Fibroblast of villous mesenchyme (primary cell): ENCODE measurements at places on chromosomes 7 and 10.

GRCh38 chr7:121744877-121745276 lies 128.1 kb upstream of the PTPRZ1 start:
- DNase-seq, result no peak

DNA sequence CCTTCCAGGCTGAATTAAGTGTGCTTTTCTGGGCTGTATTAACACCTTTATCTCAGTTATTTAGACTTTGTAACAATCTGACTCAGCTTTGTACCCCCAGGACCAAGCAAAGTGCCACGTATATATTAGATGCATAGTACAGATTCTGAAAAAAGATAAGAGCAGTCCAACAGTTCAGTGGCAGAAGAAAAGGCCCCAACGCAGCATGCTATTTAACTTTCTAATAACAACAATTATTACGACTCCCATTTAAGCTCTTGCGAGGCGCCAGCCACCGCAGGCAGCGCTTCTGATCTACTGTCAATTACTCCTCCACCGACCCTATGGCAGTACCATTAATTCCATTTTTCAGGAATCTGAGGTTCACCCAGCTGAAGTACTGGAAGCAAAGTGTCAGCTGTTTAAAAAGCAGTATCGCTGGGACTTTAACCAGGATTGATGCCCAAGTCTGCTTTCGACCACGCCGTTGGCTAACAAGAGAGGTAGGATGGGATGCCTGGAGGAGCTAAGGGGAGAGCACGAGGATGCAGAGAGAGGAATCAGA lies 638 bp downstream of the LIPA start:
- no peak for DNase-seq

DNA sequence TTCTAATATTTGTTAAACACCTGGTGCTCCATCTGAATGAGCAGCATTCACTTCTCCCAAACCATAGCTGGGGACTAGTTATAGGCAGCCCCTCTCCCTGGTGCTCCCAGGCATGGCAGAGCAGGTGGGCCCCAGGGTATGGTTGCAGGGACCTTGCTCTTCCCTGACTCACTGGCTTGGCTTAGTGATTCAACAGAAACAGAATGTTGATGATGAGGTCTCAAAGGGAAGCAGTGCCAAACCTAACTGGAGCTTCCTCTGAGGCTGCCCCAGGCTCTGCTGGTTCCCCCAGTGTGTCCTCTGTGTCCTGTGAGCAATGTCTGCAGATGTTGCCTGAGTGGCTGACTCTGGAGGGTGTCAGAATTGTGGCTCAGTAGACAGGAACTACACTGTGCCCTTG lies 3.7 kb downstream of the GPR26 start:
- DNase-seq, result no peak

DNA sequence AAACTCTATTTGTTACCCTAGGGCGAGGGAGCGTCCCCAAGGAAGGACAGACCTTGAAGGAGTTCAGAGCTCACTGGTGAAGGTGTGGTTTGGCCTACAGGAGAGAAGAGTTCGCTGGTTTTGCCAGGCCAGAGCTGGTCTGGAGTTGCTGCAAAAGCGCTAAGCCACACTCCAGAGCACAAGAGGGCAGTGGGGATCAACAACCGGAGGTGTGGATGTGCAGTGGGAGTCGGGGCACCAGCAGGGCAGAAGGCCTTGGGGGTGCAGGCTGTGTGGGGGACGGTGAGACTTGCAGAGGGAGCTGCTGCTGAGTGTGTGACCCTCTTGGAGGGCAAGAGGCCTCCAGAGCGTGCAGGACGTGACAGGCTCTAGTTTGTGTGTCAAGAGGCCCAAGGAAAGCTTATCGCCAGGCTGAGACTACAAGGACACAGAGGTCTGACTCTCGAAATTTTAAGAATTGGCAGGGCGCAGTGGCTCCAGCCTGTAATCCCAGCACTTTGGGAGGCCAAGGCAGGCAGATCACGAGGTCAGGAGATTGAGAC lies 14.3 kb upstream of the CUL1 start:
- DNase-seq, result no peak

DNA sequence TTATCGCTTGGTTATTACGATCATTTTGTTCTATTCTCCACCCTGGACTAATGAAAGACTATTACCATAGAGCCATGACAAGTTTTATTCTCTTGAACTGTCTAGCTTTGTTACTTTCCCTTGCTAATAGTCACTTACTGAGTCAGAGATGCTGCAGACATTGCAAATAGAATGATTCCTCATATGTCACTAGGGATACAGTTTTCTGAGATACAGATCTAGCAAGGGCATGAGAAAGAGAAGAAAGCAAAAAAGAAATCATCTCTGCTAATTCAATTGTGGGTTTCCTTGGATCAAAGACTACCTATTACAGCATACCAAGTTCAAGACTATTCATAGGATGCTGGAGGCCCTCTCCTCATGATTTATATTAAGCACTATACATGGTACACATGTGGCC lies 204.3 kb downstream of the MBL2 start:
- no peak for DNase-seq

GRCh38 chr7:132575419-132575981 lies 770 bp downstream of the PLXNA4 start:
- peak; percentile 14 for DNase-seq

DNA sequence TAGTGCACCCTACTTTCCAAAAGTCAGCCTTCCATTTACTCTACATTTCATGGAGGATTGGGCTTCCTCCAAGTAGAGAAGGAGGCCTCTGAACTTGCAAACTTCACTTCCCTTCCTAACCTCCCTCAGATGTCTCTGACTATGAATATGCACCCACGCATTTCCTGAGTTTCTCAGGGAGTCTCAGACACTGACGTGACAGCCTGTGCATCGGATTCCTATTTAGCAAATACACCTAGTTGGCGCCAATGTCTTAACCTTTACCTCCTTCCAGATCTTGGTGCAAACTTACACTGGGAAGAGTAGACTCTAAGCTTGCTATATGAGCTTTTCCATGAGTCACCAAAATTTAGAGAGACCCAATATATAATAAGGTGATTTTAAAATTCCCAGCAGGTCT lies 920.1 kb upstream of the AUTS2 start:
- DNase-seq, result no peak

GRCh38 chr7:131656980-131657723 lies 100.7 kb upstream of the PODXL start:
- DNase-seq, result no peak

DNA sequence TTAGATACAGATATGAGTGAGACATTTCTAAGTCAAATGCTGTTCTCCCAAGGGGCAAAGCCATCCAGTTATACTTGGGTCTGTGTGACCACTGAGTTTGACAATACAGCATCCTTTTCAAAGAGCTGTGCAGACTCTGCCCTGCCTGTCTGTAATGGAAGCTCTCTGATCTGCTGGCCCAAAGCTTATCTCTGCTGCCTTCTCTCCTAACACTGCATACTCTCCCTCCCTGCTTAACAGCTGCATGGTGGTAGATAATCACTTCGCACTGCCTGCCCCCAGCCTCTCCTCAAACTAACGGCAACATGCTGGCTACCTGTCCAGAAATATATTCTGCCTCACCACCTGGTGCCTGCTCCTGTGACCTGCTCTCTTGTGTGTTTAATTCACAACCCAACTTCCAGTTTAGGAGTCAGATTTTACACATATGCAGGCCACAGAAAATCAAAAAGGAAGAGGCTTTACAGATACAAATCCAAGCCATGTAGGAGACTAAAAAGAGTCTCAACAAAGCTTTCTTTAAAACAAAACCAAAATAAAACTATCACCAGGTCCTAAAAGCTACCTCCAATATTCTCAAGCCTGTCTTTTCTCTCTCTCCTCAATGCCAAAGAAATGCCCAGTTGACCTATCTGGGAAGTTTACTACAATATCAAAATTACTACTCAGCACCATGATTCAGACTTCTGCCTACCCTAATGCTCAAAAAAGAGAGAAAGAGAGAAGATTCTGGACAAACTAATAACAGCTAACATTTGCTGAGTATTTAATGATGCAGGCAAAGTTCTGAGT lies 145.6 kb downstream of the RELN start:
- no peak for DNase-seq

DNA sequence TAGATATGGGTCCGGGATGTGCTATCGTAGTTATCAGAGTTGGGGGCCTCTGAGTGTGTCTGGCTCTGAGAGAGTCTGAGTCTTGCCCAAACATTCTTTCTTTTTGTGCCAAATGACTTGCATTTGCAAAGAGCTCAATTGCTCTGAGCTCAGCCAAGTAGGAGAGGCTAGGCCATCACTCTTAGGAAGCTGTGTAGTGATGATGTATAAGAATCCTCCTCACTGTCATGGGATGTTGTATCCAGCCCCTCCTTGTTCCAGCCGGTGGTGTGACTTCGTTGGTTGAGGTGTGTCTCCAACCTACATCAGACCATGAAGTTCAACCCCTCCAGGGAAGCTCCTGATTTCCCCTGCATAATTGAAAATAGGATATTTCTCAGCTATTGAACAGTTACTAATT lies 97.5 kb upstream of the NPS start:
- DNase-seq, result no peak

GRCh38 chr10:102729029-102730026 lies 14.4 kb upstream of the WBP1L start:
- DNase-seq, result peak; percentile 81

DNA sequence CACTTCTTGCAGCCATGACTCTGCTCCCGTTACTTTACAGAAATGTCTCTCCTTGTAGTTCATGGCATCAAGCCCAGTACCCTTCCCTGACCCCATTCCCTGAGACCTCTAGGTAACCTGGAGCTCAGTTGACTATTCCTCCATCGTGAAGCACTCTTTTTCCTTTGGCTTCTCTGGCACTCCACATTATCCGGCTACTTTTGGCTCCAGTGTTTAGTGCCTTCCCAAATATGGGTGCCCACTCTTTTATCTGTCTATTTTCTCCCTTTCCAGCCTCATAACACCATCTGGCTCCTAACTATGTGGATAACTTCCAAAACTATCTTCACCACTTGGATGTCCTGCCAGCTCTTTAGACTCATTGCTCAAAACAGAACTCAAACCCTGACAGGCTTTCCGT lies 744.7 kb upstream of the GALNT17 start:
- DNase-seq, result no peak

DNA sequence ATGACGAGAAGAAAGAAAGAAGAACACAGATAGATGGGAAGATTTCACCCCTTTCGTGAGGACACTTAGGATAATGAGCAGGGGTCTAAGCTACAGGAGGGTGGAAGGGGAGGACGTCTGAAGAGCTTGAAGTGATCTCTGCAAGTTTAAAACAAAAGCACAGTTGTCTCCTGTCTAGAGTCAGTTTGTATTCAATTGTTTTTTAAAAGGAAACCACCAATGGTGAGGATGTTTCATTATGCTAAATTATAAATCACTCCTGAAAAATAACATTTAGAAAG lies 85.9 kb downstream of the ADAM12 start:
- DNase-seq, result no peak

GRCh38 chr7:150356265-150356897 lies 12.2 kb upstream of the REPIN1 start:
- peak; percentile 55 for DNase-seq

DNA sequence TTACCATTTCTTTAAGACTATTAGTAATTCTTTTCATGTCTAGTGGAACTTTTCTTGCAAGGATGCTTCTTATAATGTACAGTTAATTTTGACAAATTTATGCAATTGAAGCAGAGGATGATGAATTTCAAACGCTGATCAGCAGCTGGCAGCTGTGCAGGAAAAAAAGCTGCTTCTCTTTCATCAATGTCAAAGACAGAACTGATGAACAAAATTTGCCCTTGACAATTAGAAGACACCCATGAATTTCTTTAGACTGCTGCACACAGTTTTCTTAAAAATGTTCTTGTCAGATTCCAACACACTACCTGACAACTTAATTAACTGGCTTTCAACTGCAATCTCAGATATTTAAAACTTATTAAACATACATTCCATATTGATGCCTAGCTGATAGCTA lies 138.3 kb downstream of the SKAP2 start:
- DNase-seq, result no peak

GRCh38 chr7:141306081-141306480 lies 232.2 kb downstream of the TMEM178B start:
- no peak for DNase-seq

GRCh38 chr7:121505021-121505420 lies 108.9 kb upstream of the FAM3C start:
- peak; percentile 48 for DNase-seq

DNA sequence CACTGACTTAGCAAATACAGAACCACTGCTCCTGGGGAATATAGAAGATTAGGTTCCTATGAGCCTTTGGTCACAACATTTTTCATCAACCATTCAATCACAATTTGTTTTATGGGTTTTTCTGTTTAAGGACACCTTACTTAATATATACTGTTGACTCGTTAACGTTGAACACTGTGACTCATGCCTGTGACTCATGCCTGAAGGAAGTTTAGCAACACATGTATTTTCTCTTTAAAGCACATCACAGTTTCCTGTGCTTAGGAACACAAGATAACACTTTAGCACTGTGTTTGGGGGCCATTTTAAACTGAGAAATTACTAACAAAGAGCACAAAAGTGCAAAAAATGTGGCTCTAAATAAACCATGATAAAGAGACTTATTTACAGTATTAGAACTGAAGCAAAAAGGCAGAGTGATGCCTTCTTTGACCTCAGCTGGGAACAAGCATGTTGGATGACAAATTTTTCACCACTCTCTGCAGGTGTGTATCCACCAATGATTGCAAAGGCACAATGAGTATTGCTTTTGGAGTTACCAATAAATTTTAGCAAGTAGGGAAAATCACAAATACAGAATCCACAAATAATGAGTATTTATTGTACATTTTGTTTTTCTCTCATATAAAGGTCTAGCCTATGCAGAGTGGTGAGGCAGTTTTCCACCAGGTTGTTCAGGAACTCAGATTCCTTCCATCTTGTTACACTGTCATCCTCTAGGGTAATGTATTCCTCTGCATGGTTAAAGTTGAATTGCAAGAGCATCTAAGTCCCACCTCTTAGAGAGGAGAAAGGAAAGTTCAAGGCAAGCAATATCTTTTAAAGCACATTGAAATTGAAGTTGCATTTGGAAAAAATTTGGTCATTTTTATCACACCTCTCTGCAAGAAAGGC lies 7.3 kb downstream of the FGFBP3 start:
- DNase-seq, result peak; percentile 98
